ENCODE measurements at places on chromosomes 12 and 14.
A peak's percentile ranks its signal among the peaks of the same experiment; 100 is the strongest.

DNA sequence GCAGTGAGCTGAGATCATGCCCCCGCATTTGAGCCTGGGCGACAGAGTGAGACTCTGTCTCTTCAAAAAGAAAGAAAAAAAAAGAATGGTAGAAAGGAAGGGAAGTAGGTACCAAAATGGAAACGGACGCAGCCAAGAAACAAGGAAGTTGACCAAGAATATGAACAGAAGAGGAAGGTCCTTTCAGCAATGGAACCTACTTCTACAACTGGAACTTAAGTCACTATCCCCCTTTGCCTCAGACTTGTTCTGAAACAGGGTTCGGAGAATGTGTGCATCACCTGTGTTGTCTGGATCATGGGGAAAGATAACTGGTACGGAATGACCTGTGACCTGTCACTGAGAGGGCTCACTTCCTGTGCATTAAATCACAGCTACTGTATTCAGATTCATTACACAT lies 43.9 kb upstream of the RNASE1 start:
- no peak for DNase-seq

DNA sequence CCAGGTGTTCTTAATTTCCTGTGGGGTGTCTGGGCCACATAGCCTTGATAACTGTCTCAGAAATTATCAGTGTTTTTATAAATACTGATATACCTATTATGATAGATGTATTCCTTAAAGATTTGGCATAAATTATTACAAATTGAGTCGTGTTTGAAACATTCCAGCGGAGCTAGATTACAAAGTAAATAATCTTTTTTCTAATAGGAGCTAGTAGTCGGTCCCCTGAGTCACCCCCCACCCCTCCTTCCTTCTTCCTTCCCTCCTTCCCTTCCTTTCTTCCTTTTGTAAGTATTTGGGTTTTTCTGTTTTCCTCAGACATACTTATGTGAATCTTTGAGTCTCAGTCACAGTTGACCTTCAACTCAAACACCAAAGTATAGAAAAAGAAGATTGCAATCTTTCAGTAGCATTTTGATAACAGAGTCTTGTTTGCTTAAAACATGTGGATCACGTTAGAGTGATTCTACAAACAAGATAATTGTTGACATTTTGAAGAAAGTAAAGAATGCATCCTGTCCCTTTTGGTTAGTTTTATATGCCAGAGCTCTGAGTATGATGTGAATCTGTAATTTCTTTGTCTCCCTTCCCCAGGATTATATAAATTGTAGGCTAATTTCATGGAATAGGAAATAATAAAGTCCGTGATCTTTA lies 264.0 kb downstream of the FUT8 start:
- DNase-seq = no peak

GRCh38 chr14:73741876-73742519 lies 27.8 kb upstream of the PNMA1 start:
- no peak for DNase-seq

DNA sequence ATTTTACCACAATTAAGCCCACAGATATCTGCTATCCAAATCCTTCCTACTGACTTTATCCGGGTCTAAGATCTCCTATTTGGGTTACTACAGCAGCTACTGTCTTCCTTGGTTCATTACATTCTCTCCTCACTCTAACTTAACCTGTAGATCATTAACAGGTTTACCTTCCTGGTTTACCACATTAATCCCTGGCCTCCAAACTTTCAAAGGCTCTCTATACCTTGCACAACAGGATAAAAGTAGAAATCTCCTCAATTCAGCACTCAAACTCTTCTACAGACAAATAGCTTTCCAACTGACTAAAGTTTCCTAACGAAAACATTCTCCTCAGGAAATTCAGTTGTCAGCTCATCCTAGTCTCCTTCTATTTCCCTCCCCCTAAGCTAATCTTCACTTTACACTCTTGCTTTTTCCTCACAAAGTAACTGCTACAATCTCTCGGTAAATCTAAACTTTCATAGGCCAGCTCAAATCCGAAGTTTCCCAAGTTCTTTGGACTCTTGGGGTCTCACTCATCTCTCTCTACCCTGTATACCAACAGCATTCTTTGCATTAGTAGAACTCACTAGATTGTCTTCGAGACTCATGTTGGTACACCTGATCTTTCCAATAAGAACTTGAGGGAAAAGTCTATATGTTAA lies 2.7 kb downstream of the BTBD7 start:
- DNase-seq = no peak

GRCh38 chr12:28583701-28584261 lies 393.5 kb downstream of the CCDC91 start:
- DNase-seq = no peak

- DNase-seq = no peak
These were observed 45.3 kb downstream of the SOS2 start for GRCh38 chr14:50186107-50186506.

GRCh38 chr12:104802208-104802607 lies 155.9 kb downstream of the SLC41A2 start:
- DNase-seq = no peak

DNA sequence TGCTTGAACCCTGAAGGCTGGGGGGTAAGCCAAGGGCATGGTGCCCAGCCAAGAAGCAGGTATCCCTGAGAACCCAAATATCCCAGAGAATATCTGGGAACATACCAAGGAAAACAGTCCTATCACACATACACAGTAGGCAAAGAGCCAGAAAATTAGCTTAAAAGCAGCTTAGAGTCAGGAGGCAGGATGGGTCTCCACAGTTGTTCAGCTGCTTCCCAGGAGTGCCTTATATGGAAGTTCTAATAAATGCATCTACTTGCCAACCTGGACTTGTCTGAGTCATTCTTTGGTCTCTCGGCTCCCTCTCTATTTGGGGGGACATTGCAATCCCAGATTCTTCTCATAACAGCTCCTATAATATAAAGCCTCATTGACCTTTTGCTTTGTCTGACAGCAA lies 9.0 kb upstream of the GPR135 start:
- DNase-seq = no peak

GRCh38 chr14:89936654-89937185 lies 17.8 kb downstream of the EFCAB11 start:
- DNase-seq = no peak

DNA sequence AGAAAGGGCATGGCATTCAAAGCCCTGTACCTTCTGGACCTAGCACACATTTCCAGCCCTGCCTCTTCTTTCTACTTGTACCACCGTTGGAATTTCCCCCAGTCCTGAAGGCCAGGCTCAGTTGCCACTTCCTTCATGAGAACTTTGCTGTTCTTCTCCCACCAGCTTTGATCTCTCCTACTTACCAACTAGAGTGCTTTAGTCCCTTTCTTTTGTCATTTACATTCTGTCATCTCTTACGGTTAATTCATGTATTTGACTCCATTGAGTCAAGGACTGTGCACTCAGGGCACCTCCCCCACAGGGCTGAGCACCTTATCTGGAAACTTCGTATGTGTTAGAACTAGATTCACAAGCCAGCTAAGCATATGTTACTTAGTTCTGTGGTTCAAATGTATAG lies 26.3 kb downstream of the BICDL1 start:
- peak; percentile 39 for DNase-seq

DNA sequence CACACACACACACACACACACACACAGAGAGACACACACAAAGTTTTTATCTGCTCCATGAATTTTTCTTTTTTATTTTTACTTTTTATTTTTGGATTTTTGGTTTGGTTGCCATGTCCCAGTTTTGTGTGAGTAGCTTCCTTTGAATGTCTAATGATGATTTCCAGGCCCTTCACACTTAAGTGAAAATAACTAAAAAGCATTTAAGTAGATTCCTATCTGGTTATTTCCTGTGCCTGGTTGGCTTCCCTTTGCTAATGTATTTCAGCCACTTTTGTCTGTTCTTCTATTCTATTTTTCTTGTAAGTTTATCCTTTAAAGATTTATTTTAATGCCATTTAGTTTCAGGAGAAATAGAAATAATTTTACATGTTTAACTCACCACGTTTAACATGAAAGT lies 755.4 kb downstream of the SLC6A15 start:
- DNase-seq = no peak

DNA sequence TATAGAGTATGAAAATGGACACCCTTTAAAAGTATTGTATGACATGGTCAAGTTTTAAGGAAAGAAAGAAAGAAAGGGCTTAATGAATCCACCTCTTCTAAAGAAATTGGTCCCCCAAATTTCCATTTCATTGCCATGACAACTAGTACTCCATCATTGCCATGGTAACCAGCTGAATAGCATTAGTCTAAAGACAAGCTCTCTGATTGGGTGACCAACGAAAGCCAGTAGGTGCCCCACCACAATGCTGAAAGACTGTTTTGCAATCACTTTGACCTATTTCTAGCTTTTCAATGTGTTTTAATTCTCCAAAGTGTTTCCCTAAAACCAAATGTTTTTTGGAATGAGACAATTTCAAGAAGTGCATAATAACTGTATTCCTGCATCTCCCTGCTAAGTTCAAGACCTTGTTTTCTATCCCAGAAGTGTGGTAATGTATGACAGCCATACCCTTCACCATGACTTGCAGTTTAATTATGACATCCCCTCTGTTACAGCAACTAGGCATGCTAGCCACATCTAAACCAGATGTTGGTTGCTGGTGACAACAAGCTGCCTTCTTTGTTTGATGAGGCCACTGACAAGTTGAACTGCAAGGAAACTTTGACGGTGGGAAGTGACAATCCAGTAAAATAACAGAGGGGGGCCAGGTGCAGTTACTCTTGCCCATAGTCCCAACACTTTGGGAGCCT lies 46.7 kb downstream of the KICS2 start:
- DNase-seq = no peak

- DNase-seq = no peak
These were observed 6.7 kb downstream of the PAPOLA start for GRCh38 chr14:96508900-96509299.

DNA sequence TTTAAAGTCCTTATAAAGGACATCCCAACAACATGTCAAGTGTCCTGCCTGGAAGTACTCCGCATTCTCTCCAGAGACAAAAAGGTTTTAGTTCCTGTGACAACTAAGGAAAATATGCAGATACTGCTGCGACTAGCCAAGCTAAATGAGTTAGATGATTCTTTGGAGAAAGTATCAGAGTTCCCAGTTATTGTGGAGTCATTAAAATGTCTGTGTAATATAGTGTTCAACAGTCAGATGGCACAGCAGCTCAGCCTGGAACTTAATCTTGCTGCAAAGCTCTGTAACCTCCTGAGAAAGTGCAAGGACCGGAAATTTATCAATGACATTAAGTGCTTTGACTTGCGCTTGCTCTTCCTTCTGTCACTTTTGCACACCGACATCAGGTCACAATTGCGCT lies 40.2 kb downstream of the RIC8B start:
- DNase-seq = no peak

DNA sequence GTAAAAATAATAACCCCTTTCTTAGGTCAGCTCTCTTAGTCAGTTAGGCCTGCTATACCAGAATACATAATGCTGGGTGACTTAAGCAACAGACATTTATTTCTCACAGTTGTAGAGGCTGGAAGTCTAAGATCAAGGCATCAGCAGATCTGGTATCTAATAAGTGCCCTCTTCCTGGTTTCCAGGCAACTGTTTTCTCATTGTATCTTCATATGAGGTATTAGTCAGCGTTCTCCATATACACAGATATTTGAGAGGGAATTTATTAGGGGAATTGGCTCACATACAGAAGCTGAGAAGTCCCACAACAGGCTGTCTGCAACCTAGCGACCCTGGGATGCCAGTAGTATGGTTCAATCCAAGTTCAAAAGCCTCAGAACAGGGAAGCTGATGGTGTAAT lies 896.0 kb downstream of the GALC start:
- no peak for DNase-seq

DNA sequence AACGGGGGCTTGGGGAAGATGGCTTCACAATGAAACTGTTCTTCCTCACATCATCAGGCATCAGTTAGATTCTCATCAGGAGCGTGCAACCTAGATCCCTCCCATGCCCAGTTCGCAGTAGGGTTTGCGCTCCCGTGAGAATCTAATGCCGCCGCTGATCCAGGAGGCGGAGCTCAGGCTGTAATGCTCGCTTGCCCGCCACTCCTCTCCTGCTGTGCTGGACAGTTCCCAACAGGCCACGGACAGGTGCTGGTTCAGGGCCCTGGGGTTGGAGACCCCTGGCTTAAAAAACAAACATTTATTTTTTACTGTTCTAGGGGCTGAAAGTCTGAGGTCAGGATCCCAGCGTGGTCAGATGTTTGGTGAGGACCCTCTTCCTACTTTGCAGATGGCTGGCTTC lies 180.5 kb downstream of the FBXL14 start:
- DNase-seq = no peak

- DNase-seq = no peak
These were observed 159.8 kb downstream of the RPAP3 start for GRCh38 chr12:47545938-47546609.

GRCh38 chr12:123063535-123063934 lies 83.1 kb downstream of the ARL6IP4 start:
- no peak for DNase-seq

DNA sequence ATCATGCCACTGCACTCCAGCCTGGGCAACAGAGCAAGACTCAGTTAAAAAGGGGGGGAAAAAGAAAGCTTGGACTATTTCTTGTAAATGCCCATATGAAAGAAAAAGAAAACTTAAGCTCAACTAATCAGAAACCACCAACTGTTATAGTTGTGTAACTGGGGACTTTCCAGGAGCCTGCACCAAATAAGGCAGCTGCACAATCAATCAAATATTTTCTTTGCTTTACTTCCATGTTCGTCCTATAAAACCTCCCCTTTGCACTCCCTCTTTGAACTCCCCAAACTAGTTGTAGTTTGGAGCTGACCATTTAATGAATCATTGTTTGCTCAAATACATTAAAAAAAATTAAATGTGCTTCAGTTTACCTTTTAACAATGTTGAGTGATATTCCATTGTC lies 54.9 kb downstream of the OTOGL start:
- DNase-seq = no peak

DNA sequence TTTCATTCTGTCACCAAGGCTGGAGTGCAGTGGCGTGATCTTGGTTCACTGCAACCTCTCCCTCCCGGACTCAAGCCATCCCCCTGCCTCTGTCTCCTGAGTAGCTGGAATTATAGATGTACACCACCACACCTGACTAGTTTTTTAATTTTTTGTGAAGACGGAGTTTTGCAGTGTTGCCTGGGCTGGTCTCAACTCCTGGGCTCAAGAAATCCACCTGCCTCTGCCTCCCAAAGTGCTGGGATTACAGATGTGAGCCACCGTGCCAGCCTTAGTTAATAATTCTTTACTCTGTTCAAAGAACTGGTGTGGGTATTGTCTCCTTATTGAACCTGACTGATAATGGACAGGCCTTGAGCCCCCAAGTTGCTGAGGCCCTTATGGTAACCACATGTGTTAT lies 10.4 kb upstream of the KRT7 start:
- DNase-seq = no peak

GRCh38 chr14:97264516-97265230 lies 467.5 kb downstream of the VRK1 start:
- no peak for DNase-seq

- DNase-seq = no peak
These were observed 18.0 kb downstream of the MAP1LC3B2 start for GRCh38 chr12:116577154-116577561.

DNA sequence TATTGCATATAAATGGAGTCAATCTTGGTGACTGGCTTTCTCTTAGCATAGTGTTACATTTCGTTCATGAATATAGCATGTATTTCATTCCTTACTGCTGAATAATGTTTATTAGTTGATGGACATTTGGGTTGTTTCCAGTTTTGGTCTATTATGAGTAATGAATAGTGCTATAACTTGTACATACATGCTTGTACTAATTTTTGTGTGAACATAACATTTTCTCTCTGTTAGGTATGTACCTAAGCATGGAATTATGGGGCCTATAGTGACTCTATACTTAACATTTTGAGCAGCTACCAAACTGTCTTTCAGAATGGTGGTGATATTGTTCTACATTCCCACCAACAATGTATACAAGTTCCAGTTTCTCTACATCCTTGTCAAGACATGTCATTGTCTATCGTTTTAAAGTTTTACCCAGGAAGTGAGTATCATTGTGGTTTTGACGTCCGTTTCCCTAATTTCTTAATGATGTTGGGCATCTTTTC lies 23.1 kb downstream of the ATP2A2 start:
- DNase-seq = no peak
